Right lobe of liver (tissue), 6 donors: ENCODE measurements at places on chromosomes 2 and 18. TPM values are rescaled to one million over a fixed set of nuclear protein-coding genes. Genes with fewer than 3 reads are reported as not detected.

DNA sequence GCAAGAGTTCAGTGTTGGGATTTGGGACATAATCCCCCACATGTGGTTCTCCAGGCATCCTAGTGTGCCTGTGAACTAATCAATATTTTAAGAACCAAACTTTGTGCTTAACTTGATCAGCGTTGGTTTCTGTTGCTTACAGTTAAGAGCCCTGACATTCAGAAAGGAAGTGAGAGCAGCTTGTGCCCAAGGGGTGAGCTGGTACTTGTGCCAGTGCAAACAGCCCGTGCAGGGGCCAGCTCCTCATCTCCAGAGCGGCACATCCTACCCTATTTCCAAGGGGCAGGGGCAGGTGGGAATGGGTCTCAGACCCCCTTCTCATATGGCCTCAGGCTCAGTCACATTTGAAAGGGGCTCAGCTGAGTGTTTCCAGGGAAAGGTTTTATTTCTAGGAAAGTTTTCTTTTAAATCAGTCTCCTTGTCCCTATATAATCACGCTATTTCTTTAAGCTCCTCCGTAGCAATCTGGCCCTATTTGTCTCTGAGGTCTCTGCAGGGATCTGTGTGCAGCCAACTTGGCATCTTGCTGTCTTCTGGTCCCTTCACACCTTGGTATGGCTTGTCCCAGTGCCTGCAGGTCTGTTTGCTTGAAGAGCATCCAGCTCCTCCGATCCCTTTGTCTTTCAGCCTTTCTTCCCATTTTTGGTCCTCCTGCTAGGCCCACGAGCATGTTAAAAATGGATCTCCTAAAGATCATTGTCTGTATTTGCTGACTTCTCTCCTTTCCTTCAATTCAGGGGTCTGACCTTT lies 358.9 kb downstream of the HRH4 start:
- DNase-seq: no peak

- DNase-seq: no peak
Observed at GRCh38 chr2:4762951-4763376, 929.2 kb upstream of the SOX11 start.

DNA sequence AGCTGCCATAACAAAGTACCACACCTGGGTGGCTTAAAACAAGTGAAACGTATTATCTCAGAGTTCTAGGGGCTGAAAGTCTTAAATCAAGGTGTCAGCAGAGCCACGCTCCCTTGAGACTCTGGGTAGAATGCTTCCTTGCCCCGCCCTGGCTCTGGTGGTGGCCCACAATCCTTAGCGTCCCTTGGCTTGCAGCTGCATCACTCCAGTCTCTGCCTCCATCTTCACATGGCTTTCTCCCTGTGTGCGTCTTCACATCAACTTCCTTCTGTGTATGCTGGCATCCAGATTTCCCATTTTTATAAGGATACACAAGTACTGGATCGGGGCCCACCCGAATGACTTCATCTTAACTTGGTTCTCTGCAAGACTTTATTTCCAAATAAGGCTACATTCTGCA lies 62.5 kb downstream of the MRO start:
- DNase-seq: no peak

GRCh38 chr2:26530696-26531095 lies 52.8 kb upstream of the OTOF start:
- DNase-seq: no peak

Gene NOSTRIN
- total RNA-seq: 9.9 TPM

Gene FOXI3
- not detected for total RNA-seq

Gene DYNAP
- not detected for total RNA-seq
